Stimulated activated CD4-positive, alpha-beta T cell treated with anti-CD3 and anti-CD28 coated beads, TNF-alpha, amount 100 ng/mL, for 1 hour (primary cell): ENCODE measurements at places on chromosomes 2 and 18.

GRCh38 chr2:45980161-45980865 is 316.9 kb upstream of the EPAS1 start:
- DNase-seq: no peak

GRCh38 chr18:10194592-10194991 is 259.8 kb upstream of the APCDD1 start:
- no peak for DNase-seq

- DNase-seq: no peak
Observed at GRCh38 chr18:22844190-22844589, 88.9 kb upstream of the RBBP8 start.

GRCh38 chr2:95552911-95553310 is 38.9 kb upstream of the TRIM43 start:
- DNase-seq: no peak

- DNase-seq: no peak
Observed at GRCh38 chr2:33706410-33706809, 107.3 kb upstream of the FAM98A start.

DNA sequence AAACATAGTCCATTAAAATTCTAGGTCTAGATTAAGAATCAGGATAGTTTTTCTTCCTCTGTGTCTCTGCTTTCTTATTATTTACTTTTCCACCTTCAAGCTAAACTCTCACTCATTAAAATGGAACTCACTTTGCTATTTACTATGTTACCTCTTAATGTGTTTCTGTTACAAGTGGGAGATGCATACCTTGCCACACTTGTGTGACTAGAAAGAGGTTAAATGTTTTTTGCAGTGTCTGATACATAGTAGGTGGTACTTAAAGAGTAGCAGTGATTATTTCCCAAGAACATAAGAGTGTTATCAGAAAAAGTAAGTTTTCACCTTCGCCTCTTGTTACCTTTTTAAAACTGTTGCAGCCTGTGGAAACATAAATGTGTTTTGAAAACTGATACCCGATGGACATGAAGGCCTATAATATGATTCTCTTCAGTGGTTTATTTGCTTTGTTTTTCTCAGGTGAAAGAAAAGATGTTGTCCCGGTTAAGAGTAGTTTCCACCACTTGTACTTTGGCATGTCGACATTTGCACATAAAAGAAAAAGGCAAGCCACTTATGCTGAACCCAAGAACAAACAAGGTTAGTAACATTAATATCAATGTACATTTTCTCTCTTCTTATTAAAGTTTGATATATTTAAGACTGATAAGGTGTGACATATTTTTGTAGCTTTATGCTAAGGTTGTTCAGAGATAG is 16.6 kb downstream of the ME2 start:
- DNase-seq: no peak

DNA sequence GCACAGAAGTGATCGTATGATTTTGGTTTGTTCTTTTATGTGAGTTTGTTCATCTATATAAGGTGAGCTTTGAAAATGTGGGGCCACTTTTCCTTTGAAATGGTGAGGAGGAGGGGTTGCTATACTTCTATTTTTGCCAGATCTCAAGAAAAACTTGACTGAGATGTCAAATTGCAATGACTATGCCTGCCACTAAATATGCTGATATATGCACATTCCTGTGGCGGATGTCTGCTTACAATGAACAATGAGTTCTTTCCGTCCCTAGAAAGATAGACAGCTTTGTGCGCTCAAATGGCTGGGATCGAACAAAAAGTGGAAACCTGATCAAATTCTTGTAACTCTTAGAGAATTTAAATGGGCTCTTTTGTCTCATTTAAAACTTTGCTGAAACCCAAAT is 28.7 kb downstream of the MYT1L start:
- DNase-seq: no peak

DNA sequence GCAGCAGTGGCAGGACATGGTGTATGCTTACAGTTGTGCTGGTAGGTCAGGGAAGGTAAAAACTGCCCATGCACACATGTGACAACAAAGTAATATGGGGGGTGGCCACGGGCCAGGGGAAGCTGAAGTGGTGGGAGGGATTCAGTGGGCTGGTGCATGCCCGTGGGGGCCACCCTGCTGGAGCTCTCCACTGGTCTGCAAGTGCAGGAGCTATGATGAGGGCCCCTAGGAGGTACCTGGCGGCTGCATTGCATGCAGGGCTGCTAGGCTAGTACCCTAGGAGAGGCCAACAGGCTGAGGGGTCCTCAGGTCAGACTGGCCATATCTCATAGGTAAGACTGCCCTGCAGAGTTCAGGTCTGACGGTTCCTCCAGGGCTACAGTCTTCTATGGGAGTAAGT is 265.9 kb downstream of the NUP35 start:
- no peak for DNase-seq

- no peak for DNase-seq
Observed at GRCh38 chr2:113679457-113679856, 52.4 kb downstream of the RABL2A start.

DNA sequence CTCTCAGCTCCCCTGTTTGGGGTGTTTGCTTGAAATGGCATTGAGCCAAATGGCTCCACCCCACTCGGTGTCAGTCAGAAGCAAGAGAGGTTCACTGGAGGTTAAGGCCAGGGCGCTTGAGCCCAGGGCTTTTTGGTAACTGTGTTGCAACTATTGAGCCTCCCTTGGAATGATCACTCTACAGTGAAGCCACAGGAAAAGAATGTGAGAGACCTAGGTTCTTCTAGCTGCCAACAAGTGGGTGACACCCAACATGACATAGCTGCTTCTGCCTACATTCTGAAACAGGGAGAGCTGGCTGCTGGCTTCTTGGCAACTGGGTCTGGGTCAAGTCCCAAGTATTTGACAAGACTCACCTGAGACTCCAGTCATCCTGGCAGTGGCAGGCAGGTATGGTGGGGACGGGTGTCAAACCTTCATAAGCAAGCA is 7.1 kb upstream of the GRHL1 start:
- no peak for DNase-seq

GRCh38 chr2:37637985-37638384 is 33.5 kb downstream of the CDC42EP3 start:
- no peak for DNase-seq

DNA sequence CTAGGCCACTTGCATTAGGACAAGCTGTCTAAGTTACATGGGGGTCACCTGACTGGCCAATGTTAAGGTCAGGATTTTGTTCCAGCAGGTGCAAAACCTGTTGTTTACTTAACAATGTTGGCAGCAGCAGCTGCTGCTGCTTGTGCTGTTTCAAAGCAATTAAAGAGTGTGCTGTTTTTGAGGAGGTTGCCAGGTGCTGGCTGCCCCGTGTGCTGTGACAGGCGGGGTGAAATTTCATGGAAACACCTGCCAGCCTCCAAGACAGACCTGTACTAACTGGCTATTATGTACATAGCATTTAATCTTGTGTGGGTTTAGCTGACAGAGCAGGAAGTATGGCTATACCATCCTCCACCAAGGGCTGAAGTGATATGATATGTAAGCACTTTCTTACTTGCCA is 224.9 kb downstream of the ASXL3 start:
- DNase-seq: no peak

DNA sequence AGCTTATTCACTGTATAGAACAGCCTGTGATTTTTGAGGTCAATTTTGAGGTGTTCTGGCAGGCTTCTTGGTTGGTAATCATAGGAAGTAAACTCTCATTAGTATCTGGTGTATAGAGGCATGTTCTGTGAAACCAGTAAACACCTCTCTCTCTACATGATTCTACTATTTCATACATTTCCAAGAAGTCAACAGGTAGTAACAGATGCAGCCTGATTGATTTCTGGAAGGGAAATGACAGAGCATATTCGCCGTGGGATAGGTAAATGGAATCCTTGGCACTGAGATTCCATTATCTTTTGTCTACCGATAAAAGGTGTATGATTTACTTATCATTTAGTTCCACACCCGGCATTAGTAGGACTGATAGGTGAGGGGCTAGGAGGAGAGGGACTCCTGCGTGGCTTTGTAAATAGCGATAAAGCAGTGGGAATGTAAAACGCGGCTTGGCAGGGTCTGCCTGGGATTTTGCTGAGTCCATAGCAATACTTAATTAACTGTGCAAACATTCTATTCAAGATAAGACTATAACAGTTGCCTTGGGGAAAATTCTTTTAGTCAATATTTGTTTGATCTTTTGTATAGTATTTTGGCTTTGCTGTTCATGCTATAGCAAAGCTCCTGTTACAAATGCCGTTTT is 32.3 kb downstream of the LYPD6B start:
- DNase-seq: no peak

DNA sequence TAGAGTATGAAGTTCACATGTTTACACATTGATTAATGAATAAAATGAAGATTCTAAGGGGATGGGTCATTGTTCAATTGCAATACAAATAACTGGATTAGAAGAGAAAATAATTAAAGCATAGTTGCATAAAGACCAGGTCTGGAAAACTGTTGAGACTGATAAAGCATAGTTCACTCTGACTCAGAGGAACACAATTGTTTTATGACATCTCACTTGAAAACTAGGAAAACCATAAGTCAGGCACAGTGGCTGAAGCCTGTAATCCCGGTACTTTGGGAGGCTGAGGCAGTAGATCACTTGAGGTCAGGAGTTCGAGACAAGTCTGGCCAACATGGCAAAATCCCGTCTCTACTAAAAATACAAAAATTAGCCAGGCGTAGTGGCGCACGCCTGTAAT is 46.7 kb downstream of the PLA2R1 start:
- DNase-seq: no peak

GRCh38 chr18:10201659-10202058 is 252.8 kb upstream of the APCDD1 start:
- DNase-seq: no peak

- no peak for DNase-seq
Observed at GRCh38 chr2:187422282-187422681, 25.8 kb downstream of the CALCRL start.

DNA sequence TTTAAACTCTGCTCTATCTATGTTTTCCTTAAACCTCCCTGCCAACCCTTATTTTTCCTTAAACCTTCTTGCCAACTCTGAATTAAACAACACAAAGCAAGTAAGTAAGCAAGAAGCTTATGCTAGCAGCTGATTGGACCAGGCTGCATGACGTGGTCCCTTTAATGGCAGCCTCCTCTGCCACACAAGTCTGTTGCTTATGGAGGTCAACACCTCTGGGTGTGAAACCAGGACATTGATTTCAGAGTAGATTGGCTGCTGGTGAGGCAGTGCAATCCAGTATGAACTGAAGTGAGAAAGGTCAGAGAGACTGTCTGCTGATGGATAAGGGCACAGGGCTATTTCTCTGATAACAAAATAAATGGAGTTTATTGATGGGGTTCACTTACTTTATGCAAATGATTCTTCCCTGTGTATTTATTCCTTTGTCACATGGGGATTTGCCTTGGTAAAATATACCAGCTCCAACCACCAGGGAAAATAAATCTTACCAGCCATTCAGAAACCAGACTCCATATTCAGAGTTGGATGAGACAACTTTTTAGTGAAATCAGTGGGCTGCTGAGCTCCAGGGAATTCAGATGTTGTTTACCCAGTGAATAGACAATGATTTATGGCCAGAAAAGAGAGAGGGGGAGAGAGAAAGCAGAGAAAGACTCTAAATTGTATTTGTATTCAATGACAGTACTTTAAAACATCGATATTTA is 112.2 kb upstream of the NCKAP5 start:
- no peak for DNase-seq

GRCh38 chr2:10236571-10237391 is 65.9 kb upstream of the HPCAL1 start:
- no peak for DNase-seq

GRCh38 chr2:106839849-106840595 is 45.9 kb downstream of the ST6GAL2 start:
- DNase-seq: no peak

DNA sequence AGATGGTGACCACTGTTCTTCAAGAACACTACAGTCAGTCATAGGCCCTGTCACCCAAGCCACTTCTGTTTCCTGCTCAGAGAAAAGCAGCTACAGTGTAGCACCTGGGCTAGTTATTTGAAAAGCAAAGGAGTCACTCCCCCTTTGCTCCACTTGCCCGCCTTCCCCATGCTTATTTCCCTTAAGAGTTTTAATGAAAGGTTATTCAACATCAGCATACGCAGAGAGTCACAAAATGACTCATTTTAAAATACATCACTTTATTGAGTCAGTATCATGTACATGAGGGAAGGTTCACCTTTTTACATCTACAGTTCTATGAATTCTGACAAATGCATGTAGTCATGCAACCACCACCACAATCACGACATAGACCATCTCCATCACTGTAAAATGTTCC is 71.3 kb downstream of the TNFRSF11A start:
- DNase-seq: no peak

GRCh38 chr2:64524604-64525316 is 632 bp downstream of the AFTPH start:
- DNase-seq: no peak

DNA sequence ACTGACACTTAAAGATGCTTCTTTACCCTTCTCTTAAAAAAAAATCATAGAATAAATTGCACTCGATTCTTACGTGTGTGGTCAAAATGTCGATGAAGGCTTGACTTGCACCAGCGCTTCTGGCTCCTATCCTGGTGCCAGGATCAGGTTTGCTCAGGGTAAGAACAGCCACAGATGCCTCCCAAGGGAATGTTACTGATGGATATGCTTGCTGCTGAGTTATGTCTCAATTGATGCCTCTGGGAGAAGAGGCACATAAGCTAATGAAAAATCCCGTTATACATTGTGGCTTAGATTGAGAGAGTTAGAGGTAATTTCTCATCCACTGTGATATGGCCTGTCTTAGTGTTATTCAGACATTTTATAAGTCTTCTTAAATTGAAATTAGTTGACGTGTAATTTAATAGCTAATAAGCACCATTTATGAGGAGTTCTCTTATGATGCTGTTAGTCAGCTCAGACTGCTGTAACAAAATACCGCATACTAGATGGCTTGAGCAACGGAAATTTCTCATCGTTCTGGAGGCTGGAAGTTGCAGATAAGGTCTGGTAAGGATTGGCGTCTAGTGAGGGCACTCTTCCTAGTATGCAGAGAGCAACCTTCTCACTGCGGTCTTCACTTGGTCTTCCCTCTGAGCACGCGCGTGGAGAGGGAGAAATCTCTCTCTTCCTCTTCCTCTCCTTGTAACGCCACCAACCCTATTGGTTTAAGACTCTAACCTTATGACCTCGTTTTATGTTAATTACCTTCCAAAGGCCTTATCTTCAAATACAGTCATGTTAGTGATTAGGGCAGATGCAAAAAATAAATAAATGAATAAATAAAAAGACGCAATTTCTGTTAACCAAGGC is 116.6 kb upstream of the NOSTRIN start:
- no peak for DNase-seq

- DNase-seq: no peak
Observed at GRCh38 chr2:113253453-113253852, 25.3 kb downstream of the PAX8 start.

- DNase-seq: no peak
Observed at GRCh38 chr2:226790431-226790830, 9.2 kb downstream of the IRS1 start.
